Heart left ventricle (tissue), 16 donors: ENCODE measurements at places on chromosomes 12 and 14. TPM values are rescaled to one million over a fixed set of nuclear protein-coding genes. Genes with fewer than 3 reads are reported as not detected.
A peak's percentile ranks its signal among the peaks of the same experiment; 100 is the strongest.

The TMEM260 gene
- total RNA-seq: 5.2 TPM

DNA sequence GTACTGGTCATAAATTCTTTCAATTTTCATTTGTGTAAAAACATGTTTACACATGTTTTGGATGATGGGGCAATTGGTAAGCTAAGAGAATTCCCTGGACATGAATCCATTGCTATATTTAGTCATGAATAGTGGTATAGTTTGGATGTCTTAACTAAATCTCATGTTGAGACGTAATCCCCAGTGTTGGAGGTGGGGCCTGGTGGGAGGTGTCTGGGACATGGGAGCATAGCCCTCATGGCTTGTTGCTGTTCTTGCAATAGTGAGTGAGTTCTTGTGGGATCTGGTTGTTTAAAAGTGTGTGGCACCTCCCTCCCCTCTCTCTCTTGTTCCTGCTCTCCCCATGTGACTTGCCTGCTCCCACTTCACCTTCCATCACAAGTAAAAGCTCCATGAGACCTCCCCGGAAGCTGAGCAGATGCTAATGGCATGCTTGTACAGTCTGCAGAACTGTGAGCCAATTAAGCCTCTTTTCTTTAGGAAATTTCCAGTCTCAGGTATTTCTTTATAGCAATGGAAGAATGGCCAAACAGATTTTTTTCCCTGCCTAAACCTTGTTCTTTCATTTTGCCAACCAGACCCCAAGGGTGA is 33.6 kb downstream of the CTSG start:
- H3K27ac ChIP-seq: no peak overlapping the region
- H3K4me3 ChIP-seq: no peak overlapping the region
- H3K4me1 ChIP-seq: no peaks in the 10 kb centered on the region
- no peak for DNase-seq

DNA sequence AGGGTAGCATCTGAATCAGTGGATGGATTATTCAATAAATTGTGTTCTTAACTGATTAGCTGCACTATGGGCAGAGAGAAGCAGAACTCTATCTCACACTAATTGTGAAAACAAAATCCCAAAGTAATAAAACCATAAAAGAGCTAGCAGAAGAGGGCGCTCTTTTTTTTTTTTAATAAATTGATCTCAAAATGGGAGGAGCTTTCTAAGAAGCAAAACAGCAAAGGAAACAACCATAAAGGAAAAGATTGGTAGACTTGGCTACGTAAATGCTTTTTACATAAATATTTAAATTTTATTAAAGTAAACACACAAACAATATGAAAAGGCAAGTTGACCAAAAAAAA is 1.5 kb upstream of the TM7SF3 start:
- DNase-seq: no peak
- no peak overlapping the region for H3K4me3 ChIP-seq
- peaks cover 34% of the 10 kb centered on the region for H3K4me1 ChIP-seq
- H3K27ac ChIP-seq: no peak overlapping the region

- H3K4me3 ChIP-seq: no peak overlapping the region
- H3K36me3 ChIP-seq: no peaks in the 10 kb centered on the region
- H3K4me1 ChIP-seq: peaks cover 74% of the 10 kb centered on the region
- H3K27me3 ChIP-seq: no peaks in the 10 kb centered on the region
- peak overlapping the region; percentile 15 for H3K27ac ChIP-seq
Observed at GRCh38 chr12:64656429-64656828, 46.1 kb downstream of the RASSF3 start.

DNA sequence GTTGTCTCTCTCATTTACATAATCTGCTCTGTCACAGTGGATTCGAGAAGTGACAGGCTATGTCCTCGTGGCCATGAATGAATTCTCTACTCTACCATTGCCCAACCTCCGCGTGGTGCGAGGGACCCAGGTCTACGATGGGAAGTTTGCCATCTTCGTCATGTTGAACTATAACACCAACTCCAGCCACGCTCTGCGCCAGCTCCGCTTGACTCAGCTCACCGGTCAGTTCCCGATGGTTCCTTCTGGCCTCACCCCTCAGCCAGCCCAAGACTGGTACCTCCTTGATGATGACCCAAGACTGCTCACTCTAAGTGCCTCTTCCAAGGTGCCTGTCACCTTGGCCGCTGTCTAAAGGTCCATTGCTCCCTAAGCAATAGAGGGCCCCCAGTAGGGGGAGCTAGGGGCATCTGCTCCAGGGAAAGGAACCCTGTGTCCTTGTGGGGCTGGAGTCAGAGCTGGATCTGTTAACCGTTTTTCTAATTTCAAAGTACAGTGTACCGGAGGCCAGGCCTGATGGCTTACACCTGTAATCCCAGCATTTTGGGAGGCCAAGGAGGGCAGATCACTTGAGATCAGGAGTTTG is 5.1 kb downstream of the ERBB3 start:
- H3K27ac ChIP-seq: no peak overlapping the region
- no peak overlapping the region for H3K4me3 ChIP-seq
- no peak for DNase-seq
- H3K4me1 ChIP-seq: peaks cover 18% of the 10 kb centered on the region
- peaks cover 10% of the 10 kb centered on the region for H3K27me3 ChIP-seq

DNA sequence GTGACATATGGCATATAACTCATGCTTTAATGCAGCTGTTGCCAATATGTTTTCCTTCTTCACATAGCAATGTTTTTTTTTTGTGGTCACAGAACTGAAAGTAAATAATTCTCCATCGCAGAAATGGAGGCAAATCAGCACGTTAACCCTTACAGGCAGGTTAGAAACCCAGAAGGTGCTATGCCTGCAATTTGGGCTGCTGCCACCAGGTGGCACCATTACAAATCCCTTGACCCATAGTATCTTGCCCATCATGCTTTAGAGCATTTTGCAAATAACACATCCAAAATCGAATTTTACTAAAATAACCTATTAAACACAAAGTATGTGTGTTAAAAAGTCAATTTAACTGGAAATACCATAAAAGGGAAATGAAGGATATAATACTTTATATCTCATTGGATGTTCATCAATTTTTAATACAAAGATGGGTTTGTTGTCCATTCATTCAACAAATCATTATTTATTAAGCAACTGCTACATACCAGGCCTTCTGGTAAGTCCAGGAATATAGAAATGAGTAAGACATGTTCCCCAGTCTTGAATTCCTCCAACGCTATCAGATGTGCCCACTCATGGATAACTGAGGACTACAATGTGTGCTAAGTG is 340.1 kb downstream of the GLT1D1 start:
- H3K36me3 ChIP-seq: no peaks in the 10 kb centered on the region
- no peak for DNase-seq
- no peak overlapping the region for H3K27ac ChIP-seq
- H3K4me1 ChIP-seq: no peaks in the 10 kb centered on the region
- no peaks in the 10 kb centered on the region for H3K27me3 ChIP-seq

DNA sequence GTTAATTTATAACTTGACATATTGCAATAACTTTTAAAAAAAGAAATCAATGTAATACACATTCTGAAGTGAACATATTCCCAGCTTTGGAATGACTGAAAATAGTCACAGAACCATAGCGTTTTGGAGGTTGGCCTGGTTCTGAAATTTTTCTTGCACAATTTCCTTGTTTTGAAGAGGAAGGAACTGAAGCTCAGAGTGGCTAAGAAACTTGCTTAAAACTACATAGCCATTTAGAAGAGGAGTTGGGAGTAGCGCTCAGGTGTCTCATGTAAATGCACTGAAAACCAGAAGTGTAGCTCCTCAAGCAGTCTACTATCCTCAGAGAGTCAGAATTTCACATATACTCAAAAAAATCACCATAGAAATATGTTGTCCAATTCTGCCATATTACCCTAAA is 41.2 kb downstream of the SLC38A1 start:
- no peak overlapping the region for H3K4me3 ChIP-seq
- no peaks in the 10 kb centered on the region for H3K36me3 ChIP-seq
- H3K27ac ChIP-seq: no peak overlapping the region
- no peak for DNase-seq

The VPS37B gene
- 51.2 TPM for total RNA-seq

The SLC2A3 gene
- total RNA-seq: 10.1 TPM

DNA sequence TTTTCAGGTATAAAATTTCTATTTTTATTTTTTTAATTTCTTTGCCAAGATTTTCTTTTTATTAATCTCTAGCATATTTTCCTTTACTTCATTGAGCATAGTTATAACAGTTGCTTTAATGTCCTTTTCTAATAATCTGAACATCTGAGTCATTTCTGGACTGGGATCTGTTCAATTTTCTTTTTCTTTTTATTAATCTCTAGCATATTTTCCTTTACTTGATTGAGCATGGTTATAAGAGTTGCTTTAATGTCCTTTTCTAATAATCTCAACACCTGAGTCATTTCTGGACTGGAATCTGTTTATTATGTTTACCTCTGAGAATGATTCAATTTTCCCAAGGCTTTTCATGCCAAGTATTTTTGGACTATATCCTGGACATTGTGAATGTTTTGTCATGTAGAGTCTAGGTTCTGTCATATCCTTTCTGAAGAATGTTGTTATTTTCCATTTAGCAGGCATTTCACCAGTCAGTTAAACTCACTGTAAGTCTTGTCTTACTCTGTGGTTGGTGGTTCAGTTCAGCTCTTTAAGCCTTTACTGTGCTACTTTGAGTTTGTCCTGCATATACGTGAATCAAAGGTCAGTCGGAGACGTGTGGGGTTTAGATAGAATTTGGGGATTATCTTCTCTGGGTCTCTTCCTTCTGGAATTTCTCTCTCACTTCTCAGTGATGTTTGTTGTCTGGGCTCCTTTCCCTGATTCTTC is 20.3 kb downstream of the TTC6 start:
- H3K36me3 ChIP-seq: no peaks in the 10 kb centered on the region
- peaks cover 43% of the 10 kb centered on the region for H3K27me3 ChIP-seq
- H3K4me1 ChIP-seq: no peaks in the 10 kb centered on the region
- H3K27ac ChIP-seq: no peak overlapping the region
- DNase-seq: no peak

The HHIPL1 gene
- 1.7 TPM for total RNA-seq
